A549 treated with Mapracorat at 1 μM for 4 hours (cell line): ENCODE measurements at places on chromosomes 7 and 10. TPM values are rescaled to one million over a fixed set of nuclear protein-coding genes. Genes with fewer than 3 reads are reported as not detected.

MINDY4 gene
- 2.5 to 2.8 TPM (median 2.7 TPM) in 5 replicates for total RNA-seq

CALY gene
- 0.33 to 1.6 TPM (median 0.74 TPM) in 5 replicates for total RNA-seq

LDB3 gene
- total RNA-seq = 0.05 to 0.16 TPM (median 0.13 TPM) in 5 replicates

TMEM229A gene
- not detected in 5 replicates for total RNA-seq

JAKMIP3 gene
- 0.95 to 1.2 TPM (median 1.1 TPM) in 5 replicates for total RNA-seq

OR2A42 gene
- not detected in 5 replicates for total RNA-seq

SMO gene
- total RNA-seq = 10.9 to 16.2 TPM (median 13.6 TPM) in 5 replicates

ATOH7 gene
- total RNA-seq = 0.12 to 0.27 TPM (median 0.17 TPM) in 4 of 5 replicates, not detected in the other

CLRN3 gene
- total RNA-seq = not detected in 5 replicates

NPY4R2 gene
- 12.9 to 28.4 TPM (median 24.8 TPM) in 5 replicates for total RNA-seq

PNLIPRP3 gene
- total RNA-seq = 0.08 TPM in 1 of 5 replicates, not detected in the others

CUBN gene
- 0.03 to 0.15 TPM (median 0.08 TPM) in 5 replicates for total RNA-seq

ADD3 gene
- total RNA-seq = 3.4 to 5.7 TPM (median 4.9 TPM) in 5 replicates

ZNF239 gene
- total RNA-seq = 1.7 to 2.5 TPM (median 1.9 TPM) in 5 replicates

OLAH gene
- 0.39 to 1.0 TPM (median 0.51 TPM) in 5 replicates for total RNA-seq

ASB15 gene
- total RNA-seq = not detected in 5 replicates

MSRB2 gene
- 12.5 to 18.5 TPM (median 15.8 TPM) in 5 replicates for total RNA-seq

LIPF gene
- total RNA-seq = not detected in 5 replicates

ALOX5 gene
- 0.25 to 0.83 TPM (median 0.36 TPM) in 5 replicates for total RNA-seq

TRIL gene
- total RNA-seq = not detected in 5 replicates

ERCC6 gene
- 6.7 to 7.5 TPM (median 7.2 TPM) in 5 replicates for total RNA-seq

HPS1 gene
- 32.0 to 37.1 TPM (median 35.3 TPM) in 5 replicates for total RNA-seq

BTBD16 gene
- total RNA-seq = 0.28 to 0.88 TPM (median 0.57 TPM) in 5 replicates

SKIDA1 gene
- total RNA-seq = 0.85 to 1.3 TPM (median 1.0 TPM) in 5 replicates

CYP3A4 gene
- 0.09 to 0.10 TPM in 2 of 5 replicates, not detected in the others for total RNA-seq

CDHR3 gene
- total RNA-seq = 4.1 to 5.0 TPM (median 4.9 TPM) in 5 replicates

PLPP4 gene
- 0.16 to 0.25 TPM (median 0.19 TPM) in 3 of 5 replicates, not detected in the others for total RNA-seq

MACC1 gene
- total RNA-seq = not detected in 5 replicates

SPDYE16 gene
- not detected in 5 replicates for total RNA-seq

NEURL1 gene
- 0.52 to 0.87 TPM (median 0.62 TPM) in 5 replicates for total RNA-seq

SCIN gene
- 0.26 to 0.53 TPM (median 0.32 TPM) in 5 replicates for total RNA-seq

GPER1 gene
- 0.98 to 1.5 TPM (median 1.2 TPM) in 5 replicates for total RNA-seq

LEP gene
- not detected in 5 replicates for total RNA-seq

PCDH15 gene
- not detected in 5 replicates for total RNA-seq

PRSS2 gene
- total RNA-seq = not detected in 5 replicates

PALS2 gene
- 16.9 to 23.6 TPM (median 19.5 TPM) in 5 replicates for total RNA-seq

SLC16A9 gene
- total RNA-seq = 0.12 to 0.17 TPM (median 0.13 TPM) in 5 replicates

DNA2 gene
- total RNA-seq = 8.5 to 11.6 TPM (median 9.1 TPM) in 5 replicates

LBX1 gene
- total RNA-seq = not detected in 5 replicates

PNPLA8 gene
- total RNA-seq = 13.0 to 18.7 TPM (median 16.8 TPM) in 5 replicates

COL13A1 gene
- total RNA-seq = 0.11 to 0.26 TPM (median 0.24 TPM) in 4 of 5 replicates, not detected in the other

RELN gene
- 0.01 TPM in 2 of 5 replicates, not detected in the others for total RNA-seq

IDI2 gene
- total RNA-seq = 0.10 TPM in 1 of 5 replicates, not detected in the others

SBDS gene
- total RNA-seq = 108 to 126 TPM (median 112 TPM) in 5 replicates

DOCK1 gene
- 20.1 to 25.5 TPM (median 24.2 TPM) in 5 replicates for total RNA-seq

SPAM1 gene
- total RNA-seq = not detected in 5 replicates

GARS1 gene
- 121 to 162 TPM (median 136 TPM) in 5 replicates for total RNA-seq
